NCI-H1436 (cell line): ENCODE measurements at places on chromosomes 1 and 21.

GRCh38 chr1:18936814-18937481 is 19.5 kb downstream of the IFFO2 start:
- no peak for DNase-seq

- DNase-seq, result no peak
Measured at GRCh38 chr21:44612669-44613229, 870 bp downstream of the KRTAP10-8 start.

- no peak for DNase-seq
Measured at GRCh38 chr1:66223681-66224080, 310.3 kb upstream of the SGIP1 start.

DNA sequence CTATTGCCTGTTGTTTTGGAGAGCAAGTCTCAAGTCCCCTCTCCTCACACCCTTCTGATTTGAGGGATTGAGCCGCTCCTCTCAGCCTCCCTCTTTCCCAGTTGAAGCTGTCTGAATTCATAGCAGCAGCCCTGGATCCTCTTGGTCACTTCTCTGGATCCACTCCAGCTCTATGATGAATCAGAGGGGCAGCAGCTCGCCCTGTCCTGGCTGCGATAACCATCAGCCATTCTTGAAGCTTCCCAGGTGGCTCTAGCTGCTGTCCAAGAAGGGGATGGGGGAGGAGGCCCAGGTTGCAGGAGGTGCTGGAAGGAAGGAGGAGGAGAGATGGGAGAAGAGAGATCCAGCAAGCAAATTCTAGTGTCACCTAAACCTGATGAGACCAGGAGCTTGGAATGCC is 31.3 kb downstream of the WNT4 start:
- DNase-seq, result no peak

DNA sequence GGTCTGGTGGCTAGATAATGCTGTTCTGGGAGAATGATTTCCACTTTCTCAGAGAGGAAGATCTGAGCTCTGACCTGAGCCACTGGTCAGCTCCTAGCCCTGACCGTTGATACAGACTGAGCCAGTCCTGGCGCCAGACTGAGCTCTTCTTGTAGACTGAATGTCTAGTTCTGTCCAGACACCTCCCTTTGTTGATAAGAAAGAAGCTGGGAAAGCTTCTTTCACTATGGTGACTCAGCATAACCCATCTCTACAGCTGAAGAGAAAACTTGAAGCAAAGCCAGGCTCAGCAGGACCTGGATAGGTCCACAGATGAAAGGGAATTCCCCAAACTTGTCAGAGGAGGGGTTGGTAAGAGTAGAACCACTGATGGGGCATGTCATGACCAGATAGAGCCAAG is 9.9 kb upstream of the TRABD2B start:
- DNase-seq, result no peak

DNA sequence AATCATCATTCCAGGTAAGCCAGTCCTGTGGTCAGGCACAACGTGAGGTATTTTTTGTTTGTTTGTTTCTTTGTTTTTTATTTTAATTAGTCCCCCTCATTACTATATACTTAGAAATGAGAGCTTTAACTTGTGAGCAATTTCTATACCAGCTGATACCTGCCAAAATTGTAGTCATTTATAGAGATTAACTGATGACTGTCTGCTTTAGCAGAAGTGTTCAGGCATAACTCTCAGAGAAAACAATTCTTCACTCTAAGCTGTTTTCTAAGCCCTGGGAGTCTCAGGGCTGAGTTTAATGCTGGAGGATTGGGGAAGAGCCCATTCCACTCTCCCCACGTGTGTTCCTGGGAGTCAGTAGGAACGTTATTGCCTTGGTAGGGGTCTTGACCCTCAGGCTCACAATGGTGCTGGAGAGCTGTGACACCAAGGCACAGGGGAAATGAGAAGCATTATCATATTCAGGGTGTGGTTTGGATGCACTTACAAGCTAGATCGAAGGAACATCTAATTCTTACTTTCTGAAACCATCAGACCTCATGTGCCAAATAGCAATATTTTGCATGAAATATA is 168.2 kb downstream of the CLIC6 start:
- DNase-seq, result no peak

DNA sequence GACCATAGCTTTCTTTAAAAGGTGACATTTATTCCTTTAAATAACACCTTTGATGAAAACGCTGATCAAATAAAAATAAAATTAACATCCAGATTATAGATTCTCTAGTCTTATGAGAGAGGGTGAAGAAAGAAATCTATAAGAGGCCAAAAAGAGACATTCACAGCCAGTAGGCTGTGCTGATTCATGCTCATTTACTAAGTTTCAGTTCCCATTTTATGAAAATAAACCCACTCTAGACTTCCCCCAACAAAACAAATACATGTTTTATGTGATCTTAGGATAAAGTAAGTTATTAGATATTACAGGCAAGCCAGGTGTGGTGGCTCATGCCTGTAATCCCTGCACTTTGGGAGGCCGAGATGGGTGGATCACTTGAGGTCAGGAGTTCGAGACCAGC is 21.1 kb downstream of the ESRRG start:
- DNase-seq, result no peak

DNA sequence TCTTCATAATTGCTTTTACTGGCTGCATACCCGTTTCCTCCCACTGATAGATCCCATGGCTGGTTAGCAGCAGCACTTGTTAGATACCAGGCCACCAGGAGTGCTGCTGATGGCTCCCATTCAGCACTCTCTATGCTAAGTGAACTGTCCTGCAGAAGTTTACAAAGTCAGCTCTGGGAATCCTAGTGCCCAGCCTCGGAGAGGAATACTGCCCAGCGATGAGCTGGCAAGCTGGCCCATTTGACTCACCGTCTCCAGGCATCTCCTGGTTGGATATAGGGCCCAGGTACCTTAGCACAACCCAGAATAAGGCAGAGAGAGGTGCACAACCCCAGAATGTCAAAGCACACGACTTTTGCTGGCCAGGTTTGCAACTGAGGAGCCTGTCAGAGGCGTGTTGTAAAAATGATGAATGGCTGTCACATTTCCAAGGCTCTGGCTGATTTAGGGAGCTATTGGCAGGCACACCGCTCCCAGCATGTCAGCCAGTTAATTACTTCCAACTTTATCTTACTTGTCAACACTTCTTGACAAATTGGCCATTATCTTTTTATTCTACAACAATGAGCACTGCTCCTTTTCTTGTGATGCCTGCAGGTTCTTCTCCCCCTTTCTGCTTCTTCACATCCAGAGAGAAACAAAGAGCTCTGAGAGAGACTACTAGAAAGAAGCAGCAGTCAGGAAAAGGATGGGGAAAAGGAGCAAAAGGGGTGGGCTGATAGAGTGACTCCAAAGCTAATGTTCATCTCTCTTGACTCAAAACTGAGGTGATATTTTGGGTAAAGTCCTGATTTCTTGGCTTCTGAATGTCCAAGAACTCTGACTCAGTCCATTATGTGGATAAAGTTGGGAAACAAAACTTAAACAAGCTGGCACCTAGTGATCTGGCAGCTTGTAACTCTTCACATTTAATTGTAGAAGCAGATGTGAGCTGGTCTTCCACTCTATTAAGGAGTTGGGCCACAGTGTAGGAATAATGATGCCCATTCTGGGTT is 10.8 kb upstream of the ANGPTL7 start:
- DNase-seq, result no peak

GRCh38 chr1:106043971-106044370 is 1012.5 kb upstream of the PRMT6 start:
- DNase-seq, result no peak

DNA sequence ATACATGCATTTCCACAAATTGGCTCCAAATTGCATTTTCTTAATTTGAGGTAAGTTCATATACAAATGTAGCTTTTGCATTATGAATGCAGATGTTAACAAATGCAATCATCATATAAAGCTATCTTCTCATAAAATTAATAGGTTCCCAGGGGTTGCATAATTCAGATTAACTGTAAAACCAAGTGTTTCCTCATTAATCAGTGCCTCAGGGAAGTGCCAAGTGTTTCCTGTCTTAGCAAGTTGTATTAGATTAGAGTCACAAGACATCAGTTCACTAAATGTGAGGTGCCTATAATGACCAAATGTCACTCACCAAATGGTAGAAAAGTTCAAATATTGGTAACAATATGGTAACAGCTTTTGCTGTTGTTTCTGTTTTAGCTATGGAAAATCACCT is 140.8 kb downstream of the PTGER3 start:
- DNase-seq, result no peak

DNA sequence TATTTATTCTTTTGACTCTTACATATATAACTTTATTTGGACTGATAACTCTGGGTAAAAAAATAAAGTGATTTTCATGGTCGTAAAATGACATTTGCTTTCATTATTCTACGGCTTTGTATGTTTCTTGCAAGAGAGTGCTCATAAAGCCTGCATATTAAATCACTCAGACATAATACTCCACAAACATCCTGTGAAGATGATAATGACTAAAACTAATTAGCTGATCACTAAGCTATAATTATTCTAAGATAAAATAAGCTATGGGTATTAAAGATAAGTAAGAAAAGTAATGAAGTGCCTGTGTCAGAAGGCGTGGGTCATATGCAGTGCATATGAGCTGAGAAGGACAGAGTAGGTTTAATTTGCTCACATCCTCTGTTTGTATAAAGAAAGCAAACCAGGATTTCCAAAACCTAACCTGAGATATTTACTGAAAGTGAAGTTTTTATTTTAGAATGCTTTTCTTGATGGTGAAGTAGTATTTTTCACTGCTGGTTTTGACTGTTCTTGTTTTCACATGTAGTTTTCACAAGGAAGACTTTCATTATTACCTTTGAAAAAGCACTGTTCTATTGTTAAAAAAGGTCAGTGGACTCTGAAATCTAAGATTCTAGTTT is 278.8 kb downstream of the AMY1C start:
- DNase-seq, result peak; percentile 4

DNA sequence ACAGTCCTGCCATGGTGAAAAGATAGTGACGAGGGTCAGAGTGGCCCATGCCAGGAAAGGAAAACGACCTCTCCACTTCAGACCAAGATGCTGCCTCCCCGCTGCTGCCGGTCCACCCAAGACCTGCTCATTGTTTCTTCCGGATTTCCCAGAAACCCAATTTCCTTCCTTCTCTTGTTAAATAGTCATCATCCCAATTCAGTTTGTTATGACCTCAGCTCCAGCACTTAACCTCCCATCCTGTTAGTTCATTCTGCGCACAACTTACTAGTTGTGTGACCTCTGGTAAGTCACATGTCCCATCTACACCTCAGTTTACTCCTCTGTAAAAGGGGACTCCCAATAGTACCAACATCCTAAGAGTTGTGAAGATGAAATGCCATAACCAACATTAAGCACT is 29.9 kb upstream of the PPP1R15B start:
- DNase-seq, result no peak

DNA sequence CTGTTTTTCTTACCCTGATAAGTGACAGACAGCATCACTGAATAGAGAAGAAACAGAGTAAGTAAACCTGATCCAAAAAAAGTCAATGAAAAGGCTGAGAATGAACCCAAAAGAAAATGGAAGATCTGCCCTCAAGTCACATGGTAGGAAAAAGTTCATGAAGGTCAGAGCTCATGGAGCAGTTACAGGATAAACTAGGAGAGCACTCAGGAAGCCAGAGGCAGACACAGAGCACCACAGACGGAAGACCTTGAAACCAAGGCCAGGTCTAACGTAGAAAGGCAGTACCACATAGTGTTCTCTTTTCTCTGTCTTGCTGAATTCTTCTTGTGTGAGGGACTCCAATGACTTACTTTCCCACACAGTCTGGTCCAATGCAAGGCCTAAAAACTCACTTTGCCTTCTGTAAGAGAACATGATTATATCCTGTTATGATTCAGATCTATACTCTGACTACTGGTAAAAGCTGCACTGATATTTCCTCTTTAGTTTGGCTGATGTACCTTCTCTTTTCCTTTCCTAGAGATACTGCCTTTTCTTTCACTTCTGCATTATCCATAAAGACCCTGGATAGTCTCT is 40.8 kb downstream of the RTCA start:
- DNase-seq, result no peak

- DNase-seq, result no peak
Measured at GRCh38 chr1:65756616-65757015, 36.1 kb upstream of the PDE4B start.

GRCh38 chr1:7060745-7061144 is 275.5 kb downstream of the CAMTA1 start:
- DNase-seq, result no peak

- no peak for DNase-seq
Measured at GRCh38 chr1:61261595-61261994, 179.2 kb downstream of the NFIA start.

DNA sequence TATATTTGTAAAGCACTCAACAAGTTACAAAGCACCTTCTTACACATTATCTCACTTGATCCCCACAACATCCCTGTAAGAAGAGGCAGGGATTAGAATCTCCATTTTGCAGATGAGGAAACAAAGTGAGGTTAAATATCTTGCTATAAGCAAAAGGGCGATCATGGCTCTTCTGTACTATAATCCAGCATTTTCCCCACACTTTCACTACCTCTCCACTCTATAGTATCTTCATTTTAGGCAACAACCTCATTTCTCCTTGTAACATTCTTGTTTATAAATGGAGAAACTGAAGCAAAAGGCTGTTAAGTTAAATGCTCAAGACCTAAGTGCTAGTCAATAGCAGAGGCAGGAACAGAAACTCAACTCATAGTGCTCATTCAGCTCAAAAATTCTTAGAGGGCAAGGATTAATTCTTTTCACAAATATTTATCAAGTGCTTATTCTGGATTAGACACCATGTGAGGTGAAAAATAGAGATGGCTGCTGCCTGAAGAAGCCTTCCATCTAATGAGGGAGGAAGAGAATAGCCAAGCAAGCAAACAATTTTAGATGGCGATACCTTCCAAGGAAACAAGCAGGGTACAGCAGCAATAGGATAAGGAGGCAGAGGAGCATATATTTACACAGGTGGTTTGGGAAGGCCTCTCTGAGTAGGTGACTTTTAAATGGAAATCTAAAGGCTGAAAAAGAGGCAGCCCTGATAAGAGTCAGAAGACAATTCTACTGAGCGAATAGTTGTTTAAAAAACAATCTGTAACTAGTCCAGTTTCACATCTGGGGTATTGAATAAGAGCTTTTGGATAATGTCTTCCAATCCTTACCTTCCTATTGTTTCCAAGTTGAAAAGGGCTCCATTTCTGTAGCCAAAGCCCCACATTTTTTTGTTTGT is 3.5 kb downstream of the ERRFI1 start:
- DNase-seq, result no peak

- DNase-seq, result no peak
Measured at GRCh38 chr1:91895832-91896556, 10.0 kb upstream of the TGFBR3 start.

- no peak for DNase-seq
Measured at GRCh38 chr21:27954543-27955165, 987.8 kb upstream of the ADAMTS5 start.

- no peak for DNase-seq
Measured at GRCh38 chr1:245207801-245208200, 53.0 kb downstream of the KIF26B start.

GRCh38 chr1:157132111-157132510 is 6.1 kb downstream of the ETV3 start:
- no peak for DNase-seq
